ENCODE measurements at places on chromosomes 7 and 10.

DNA sequence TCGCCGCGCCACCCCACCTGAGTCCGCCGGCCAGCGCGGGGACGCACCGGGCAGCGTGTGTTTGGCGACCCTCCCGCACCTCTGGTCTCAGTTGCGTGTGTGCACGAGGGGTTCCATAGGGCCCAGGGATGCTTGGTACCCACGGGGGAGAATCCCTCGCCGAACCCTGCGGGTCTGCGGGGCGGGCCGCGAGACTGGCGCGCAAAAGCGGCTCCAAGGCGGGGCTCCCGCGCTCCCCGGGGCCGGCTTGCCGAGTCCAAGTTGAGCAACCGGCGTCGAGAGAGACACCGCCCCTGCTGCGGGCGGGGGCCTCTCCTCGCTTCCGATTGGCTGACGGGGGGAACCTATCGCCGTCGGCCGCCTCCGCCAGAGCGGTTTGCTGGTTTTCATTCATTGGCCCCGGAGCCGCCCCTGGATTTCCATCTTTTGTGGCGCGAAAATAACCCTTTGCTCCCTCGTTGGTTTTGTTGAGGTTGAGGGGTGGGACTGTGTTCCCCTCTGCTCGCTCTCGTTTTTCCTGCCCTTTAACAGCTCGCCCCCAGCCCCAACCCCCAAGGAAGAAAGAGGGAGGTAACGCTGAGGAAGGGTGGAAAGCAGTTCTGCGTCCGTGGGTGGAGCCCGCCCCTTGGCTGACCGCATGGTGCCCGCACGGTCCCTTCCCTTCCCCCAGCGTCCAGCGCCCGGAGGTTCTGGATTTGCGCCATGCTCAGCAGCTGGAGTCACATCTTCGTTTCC, 4.0 kb upstream of the IGF2BP3 start:
- DNase-seq, result no peak

DNA sequence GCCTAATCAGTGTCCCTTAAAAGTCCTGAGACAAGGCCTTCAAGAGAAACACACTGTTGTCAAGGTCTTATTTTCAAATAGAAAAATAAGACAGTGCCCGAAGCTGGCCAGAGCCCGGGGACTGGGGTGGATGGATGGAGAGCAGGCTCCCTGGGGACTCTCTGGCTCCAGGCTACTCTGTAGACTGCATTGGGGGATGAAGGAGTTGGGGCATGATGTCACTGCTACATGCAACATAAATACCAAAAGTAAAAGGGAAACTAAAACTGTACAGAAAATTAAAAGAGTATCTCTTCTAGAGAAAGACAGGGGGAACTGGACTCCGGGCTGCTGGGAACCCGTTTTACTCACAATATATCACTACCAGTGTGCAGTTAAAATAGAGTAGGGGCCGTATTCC, 629.8 kb downstream of the KCNMA1 start:
- no peak for DNase-seq

DNA sequence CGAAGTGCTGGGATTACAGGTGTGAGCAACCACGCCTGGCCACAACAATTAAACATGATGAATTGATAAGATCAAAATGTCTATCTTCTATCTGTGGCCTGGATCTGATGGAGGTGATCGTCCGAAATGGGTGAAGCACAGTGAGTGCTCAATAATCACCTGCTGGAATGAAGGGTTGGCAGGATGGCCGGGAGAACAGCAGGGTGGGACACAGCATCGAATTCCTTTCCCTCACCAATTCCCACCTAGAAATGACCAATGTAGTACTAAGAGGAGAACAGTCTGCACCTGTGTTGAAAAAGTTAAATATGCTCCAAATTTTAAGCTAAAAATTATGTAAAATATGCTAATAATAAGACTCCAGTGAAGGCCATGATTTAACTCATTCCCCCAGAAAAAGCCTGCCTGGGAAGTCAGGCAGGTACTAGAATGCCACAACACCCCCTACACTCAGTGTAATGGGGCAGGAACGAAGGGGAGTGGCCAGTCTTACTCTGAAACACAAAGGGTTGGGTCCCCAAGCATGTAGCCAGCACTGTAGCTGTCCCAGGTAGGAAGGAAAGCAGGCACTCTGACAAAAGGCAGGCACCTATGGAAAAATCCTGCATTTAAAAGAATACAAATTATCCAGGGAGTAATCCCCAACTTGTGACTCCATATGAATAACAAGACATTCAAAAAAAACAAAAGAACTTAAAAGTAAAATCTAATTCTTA, 110.3 kb downstream of the VPS41 start:
- no peak for DNase-seq

GRCh38 chr10:103789161-103789560, 66.2 kb downstream of the SH3PXD2A start:
- DNase-seq, result no peak

DNA sequence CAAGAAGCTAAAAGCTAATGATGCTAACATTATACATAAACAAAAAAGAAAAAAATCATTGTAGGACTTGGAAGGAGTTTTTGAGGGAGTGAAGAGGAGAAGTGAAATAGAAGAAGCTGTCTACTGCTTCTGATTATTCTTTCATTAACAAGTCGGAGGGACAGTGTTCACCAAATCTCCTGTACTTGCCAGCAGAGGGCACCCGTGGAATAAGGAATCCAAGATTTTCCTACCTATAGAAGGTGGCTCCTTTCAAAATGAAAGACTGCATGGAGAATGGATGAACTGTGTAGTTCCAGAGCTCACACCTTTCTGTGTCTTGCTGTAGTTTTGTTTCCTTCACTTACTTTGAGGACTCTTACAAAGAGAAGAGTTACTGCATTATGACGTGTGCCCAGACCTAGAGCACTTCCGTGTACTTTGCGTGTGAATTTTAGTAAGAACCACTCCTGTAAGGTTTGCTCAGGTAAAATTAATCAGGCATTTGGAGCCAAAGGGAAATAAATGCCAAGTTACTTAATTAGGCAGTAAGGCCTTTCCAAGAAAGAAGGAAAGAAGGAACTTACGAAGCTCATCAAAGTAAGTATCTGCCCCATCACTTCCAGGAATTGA, 145.1 kb downstream of the SEMA3D start:
- DNase-seq, result no peak

DNA sequence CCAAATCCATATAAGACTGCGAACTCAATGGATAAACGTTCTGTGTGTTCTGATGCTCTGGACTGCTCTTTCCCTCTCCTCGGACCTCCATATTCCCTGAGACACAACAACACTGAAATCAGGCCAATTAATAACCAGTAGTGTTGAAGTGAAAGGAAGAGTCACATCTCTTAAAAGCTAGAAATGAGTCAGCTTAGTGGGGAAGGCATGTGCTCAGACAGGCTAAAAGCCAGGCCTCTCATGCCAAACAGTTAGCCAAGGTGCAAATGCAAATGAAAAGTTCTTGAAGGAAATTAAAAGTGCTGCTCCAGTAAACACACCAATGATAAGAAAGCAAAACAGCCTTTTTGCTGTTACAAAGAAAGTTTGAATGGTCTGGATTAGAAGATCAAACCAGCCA, 29.3 kb downstream of the TNS3 start:
- DNase-seq, result no peak

Data from esophagus squamous epithelium (tissue), 5 donors.